ENCODE measurements at places on chromosomes 7 and 10. TPM values are rescaled to one million over a fixed set of nuclear protein-coding genes. Genes with fewer than 3 reads are reported as not detected.

ODAD2 gene
- not detected for polyA plus RNA-seq

CALML5 gene
- not detected for polyA plus RNA-seq

FFAR4 gene
- 1.1 TPM for polyA plus RNA-seq

ERVW-1 gene
- polyA plus RNA-seq, result not detected

RAPGEF5 gene
- not detected for polyA plus RNA-seq

RTKN2 gene
- polyA plus RNA-seq, result not detected

ADRB1 gene
- not detected for polyA plus RNA-seq

GRM3 gene
- not detected for polyA plus RNA-seq

AIFM2 gene
- 1.7 TPM for polyA plus RNA-seq

HMX3 gene
- polyA plus RNA-seq, result not detected

SEMA4G gene
- not detected for polyA plus RNA-seq

SPDYE8 gene
- polyA plus RNA-seq, result not detected

ZNF518A gene
- 15.8 TPM for polyA plus RNA-seq

CYP3A4 gene
- polyA plus RNA-seq, result not detected

FEZF1 gene
- not detected for polyA plus RNA-seq

STAM gene
- 5.5 TPM for polyA plus RNA-seq

CCL24 gene
- polyA plus RNA-seq, result 1.2 TPM

ZPBP gene
- not detected for polyA plus RNA-seq

WDR86 gene
- polyA plus RNA-seq, result 0.30 TPM

OR2A42 gene
- not detected for polyA plus RNA-seq

OLAH gene
- 0.09 TPM for polyA plus RNA-seq

IL15RA gene
- 12.4 TPM for polyA plus RNA-seq

GDI2 gene
- polyA plus RNA-seq, result 316 TPM

RBP4 gene
- 0.25 TPM for polyA plus RNA-seq

GIMAP8 gene
- 22.5 TPM for polyA plus RNA-seq

INTS15 gene
- polyA plus RNA-seq, result 16.9 TPM

PIP gene
- not detected for polyA plus RNA-seq

SPDYE5 gene
- polyA plus RNA-seq, result 0.20 TPM
